ENCODE measurements at places on chromosomes 5 and 9.
A peak's percentile ranks its signal among the peaks of the same experiment; 100 is the strongest.

DNA sequence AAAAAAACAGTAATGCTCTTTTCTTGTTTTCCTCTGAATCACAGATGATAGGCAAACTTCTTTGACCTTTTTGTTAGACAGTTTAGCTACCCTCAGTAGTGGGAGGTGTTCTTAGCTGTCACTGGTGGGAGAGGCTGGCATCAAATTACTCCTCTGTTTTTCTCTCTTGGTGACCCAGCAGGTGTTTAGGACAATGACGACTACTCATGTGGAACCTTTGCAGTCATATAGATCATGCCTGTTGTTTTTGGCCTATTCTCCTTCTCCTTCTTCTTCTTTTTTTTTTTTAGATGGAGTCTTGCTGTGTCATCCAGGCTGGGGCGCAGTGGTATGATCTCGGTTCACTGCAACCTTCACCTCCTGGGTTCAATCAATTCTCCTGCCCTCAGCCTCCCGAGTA, 15.4 kb upstream of the NPR2 start:
- H3K27me3 ChIP-seq: peaks cover 19% of the 10 kb centered on the region
- H3K27ac ChIP-seq: no peak overlapping the region
- H3K36me3 ChIP-seq: no peaks in the 10 kb centered on the region
- H3K4me1 ChIP-seq: no peaks in the 10 kb centered on the region

- no peak for DNase-seq
- H3K27ac ChIP-seq: no peak overlapping the region
- H3K4me1 ChIP-seq: peaks cover 15% of the 10 kb centered on the region
- H3K4me3 ChIP-seq: no peak overlapping the region
Measured at GRCh38 chr5:142283304-142283703, 41.5 kb downstream of the SPRY4 start.

GRCh38 chr9:36100532-36100931, 36.0 kb upstream of the GLIPR2 start:
- H3K4me1 ChIP-seq: peaks cover 34% of the 10 kb centered on the region
- H3K4me3 ChIP-seq: no peak overlapping the region
- peak; percentile 75 for DNase-seq
- no peaks in the 10 kb centered on the region for H3K27me3 ChIP-seq
- H3K36me3 ChIP-seq: no peaks in the 10 kb centered on the region
- peak overlapping the region; percentile 80 for H3K27ac ChIP-seq

DNA sequence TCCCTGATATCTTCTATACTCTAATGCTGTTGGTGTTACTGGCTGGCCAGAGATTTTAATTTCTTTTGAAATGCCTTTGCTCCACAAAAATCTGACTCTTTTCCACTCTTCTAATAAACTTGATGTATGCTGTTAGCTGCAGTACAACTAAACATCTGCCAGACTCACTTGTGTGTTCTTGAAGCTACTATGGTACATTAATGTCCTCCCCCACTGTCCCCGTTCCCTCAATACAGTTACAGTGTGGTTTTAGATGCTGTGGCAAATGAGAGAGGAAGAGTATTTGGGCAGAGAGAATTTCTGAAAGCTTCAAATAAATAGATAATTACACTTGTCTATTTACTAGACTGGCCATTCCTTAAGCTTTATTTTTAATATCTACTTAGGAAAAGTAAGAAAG, 18.3 kb upstream of the ERAP1 start:
- H3K27me3 ChIP-seq: no peaks in the 10 kb centered on the region
- DNase-seq: no peak
- H3K27ac ChIP-seq: no peak overlapping the region
- H3K4me1 ChIP-seq: peaks cover 12% of the 10 kb centered on the region

Data from astrocyte (in vitro differentiated cells and primary cell).